Esophagus mucosa (tissue), 1 donor: ENCODE measurements at places on chromosomes 2 and 18.

DNA sequence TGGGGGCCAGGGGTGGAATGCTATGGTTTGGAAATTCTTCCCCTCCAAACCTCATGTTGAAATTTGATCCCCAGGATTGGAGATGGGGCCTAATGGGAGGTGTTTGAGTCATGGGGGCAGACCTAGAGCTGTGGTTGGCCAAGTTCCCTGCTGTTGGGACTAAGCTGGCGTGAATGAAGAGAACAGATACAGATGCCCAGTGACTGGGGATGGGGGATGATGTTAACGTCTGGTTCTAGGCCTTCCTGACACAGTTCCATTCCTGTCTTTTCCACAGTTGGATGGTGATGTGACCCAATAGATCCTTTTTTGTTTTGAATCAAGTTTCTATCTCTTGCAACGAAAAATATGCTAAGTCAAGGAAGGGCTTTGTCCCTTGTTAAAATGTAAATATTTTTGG lies 23.7 kb downstream of the KLHL23 start:
- ATAC-seq, result no peak

DNA sequence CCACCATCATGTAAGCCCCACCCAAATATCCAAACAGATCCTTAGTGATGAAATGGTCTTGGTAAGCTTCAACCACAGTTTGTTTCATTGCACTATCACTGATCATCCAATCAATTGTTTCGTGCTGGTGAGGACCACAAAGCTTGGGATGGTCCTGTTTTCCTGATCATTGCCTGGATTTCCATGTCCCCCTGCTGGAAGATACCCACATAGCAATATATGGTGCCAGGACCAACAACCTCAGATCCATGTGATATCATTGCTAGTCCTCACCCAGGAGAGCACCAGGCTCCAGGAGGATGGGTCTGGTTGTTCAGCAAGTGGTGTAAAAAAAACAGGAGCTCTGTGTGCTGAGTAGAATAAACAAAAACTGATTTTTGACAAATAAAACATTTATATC lies 206.5 kb upstream of the SH3BP4 start:
- no peak for ATAC-seq

GRCh38 chr18:21146016-21146415 lies 34.4 kb upstream of the ROCK1 start:
- no peak for ATAC-seq

DNA sequence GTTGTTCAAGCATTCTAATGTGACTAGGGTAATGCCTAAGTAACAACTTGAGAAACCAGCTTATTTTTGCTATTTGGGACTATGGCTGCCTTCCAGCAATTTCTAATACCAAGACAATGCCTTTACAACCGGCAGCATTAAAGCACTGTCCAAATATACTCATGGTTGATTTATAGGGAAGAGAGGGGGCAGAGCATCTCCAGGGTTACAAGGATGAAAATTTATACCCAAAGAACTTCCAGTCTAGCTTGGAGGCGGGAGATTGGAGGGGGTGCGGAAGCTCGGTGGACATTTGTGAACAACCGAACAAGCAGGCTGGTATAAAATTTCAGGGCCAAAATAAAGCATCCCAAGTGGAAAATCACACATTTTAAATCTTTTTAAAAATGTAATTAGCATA lies 294.9 kb upstream of the STON1 start:
- ATAC-seq, result no peak

- no peak for ATAC-seq
Measured at GRCh38 chr2:228063558-228063957, 117.9 kb downstream of the SPHKAP start.

- ATAC-seq, result peak; percentile 36
Measured at GRCh38 chr2:176129813-176130146, 275 bp downstream of the HOXD8 start.

GRCh38 chr2:84421791-84422190 lies 37.3 kb downstream of the SUCLG1 start:
- ATAC-seq, result no peak

DNA sequence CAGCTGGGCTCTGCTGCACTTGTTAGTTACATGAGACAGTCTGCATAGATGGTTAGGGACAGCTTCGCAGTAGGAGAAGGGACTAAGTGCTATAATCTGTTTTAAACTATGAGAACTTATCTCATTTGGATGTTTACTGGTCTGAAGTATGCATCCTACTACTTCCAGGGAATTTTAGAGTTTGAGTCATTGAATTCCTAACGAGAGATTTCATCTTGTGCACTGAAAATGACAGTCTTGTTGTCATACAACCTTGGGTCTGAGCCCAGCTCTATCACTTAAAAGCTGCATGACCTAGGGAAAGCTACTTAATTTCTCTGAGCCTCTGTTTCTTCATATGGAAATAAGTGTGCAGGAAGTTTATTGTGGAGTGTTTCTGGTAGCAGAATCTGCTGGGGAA lies 78.4 kb downstream of the TRIM43 start:
- ATAC-seq, result no peak

DNA sequence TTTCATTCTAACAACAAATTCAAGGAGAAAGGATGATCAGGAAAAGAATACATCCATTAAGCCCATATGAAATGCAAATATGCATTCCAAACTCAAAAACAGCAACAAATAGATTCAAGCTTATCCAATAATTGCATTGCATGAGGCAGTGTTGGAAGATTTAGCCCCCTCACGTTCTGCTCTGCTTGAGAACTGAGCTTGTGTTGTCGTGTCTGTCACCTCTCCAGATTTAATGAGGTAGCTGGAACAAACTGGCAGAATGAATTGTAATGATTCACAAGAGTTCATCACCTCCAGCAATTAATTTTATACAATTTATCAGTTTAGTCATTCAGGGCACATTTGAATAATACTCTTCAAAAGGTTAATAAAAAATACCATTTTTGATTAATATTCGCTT lies 54.8 kb downstream of the AP1S3 start:
- ATAC-seq, result no peak

- ATAC-seq, result peak; percentile 43
Measured at GRCh38 chr18:57561728-57562423, 24.6 kb downstream of the FECH start.

DNA sequence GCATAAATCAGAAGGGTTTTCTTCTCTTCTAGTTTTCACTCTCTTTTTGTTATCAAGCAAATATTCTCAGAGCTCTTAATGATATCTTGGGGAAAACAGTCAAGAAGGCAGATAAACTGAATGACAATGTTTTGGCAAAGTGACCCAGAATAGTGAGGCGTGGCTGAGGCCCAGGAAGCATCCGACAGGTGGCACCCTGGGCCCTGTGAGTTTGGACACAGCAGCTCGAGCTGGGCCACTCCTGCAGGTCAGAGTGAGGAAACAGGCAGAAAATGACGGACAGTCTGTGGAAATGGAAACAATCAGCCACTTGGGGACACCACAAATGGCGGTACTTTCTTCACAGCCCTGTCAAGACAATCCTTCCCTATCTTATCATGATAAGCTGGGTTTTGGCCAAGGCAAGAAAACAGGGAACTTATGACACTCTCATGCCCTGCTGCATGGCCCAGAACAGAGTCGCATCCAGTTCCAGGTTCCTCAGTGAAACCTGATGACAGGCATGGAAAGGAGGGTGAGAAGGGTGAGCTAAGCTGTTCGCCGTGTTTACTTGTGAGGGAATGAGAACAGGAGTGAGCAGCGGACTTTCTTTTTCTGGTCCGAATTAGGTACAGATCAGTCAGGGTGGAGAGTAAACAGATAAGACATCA lies 32.1 kb downstream of the MRPL44 start:
- no peak for ATAC-seq

GRCh38 chr2:6111781-6112261 lies 419.6 kb downstream of the SOX11 start:
- ATAC-seq, result no peak

DNA sequence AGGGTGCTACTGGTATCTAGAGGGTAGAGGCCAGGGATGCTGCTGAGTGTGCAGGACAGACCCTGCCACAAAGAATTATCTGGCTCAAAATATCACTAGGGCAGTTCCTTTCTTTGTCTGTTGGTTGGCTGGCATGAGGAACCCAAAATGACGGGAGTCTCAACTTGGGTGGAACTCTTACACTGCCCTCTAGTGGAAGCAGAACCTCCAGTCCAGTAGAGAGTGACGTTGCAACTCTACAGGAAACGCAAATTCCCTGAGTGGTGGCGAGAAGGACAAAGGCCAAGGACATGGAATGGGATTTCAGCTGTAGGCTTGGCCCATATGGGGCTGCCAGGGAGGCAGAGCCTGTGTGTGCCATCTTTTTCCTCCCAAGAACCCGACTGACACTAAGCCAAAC lies 47.1 kb downstream of the COPS8 start:
- ATAC-seq, result peak; percentile 27

DNA sequence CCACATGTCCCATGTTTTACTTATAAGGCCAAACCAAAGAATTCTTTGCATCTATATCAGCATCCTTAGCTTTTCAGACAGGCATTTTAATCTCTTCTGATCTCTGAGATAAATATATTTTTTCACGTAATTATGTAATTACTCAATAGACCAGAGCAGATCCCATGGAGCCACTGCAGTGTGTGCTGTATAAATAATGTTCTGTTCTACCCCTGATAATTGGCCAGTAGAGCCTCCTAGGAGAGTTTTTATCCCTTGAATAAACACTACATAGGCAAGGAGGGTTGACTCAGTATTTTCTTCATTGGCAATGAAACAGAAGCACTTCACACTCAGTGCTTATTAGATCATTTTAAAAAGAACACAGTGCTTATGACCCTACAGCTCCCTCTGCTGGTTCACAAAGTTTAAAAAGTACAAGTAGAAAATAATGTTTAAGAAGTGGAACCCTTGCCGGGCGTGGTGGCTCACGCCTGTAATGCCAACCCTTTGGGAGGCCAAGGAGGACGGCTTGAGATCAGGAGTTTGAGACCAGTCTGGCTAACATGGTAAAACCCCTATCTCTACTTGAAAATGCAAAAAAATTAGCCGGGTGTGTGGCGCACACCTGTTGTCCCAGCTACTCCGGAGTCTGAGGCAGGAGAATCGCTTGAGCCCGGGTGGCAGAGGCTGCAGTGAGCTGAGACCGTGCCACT lies 91.9 kb downstream of the PPP1R1C start:
- peak; percentile 88 for ATAC-seq

DNA sequence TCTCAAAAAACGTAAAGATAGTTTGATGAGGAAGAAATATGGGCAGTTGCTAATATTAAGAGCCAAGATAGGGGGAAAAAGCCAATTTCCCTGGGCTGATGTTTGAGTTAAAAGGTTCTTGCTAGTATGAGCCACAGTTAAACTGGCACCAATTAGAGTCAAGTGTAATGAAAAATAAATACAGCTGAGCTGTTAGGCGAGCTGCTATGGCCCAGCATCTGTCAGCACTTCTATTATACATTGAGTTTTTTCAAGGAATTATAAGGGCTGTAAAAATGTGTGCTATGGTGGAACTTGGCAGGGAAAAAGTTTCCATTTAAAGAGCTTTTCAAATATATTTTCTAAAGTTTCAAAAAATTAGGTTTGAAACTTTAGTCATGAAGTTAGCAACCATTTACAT lies 279.6 kb downstream of the CYRIA start:
- ATAC-seq, result no peak

GRCh38 chr2:205752924-205753323 lies 70.6 kb downstream of the NRP2 start:
- ATAC-seq, result no peak

DNA sequence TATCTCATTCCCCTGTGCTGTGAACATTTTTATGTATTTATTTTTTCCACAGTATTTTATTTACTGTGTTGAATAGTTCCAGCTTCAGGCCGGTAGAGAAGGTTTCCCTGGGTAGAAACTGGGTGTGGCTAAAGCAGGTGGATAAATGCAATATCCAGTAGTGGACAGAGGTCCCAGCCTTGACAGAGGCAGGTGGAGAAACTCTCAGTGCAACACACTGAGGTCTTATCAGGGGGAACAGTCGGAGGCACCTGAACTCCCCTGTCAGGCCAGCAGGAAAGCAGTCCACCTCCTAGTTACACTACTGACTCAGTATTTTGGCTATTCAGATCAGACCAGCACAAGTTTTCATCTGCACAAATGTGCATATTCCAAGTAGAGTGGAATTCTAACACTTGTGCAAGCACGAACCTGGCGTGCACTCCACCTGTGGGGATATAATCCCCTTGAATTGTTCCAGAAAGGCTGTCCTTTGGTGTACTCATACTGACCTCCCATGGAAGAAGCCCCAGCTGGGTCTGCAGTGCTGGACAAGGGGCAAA lies 103.3 kb downstream of the GULP1 start:
- ATAC-seq, result no peak

GRCh38 chr18:48542513-48543181 lies 3.8 kb downstream of the CTIF start:
- peak; percentile 71 for ATAC-seq

DNA sequence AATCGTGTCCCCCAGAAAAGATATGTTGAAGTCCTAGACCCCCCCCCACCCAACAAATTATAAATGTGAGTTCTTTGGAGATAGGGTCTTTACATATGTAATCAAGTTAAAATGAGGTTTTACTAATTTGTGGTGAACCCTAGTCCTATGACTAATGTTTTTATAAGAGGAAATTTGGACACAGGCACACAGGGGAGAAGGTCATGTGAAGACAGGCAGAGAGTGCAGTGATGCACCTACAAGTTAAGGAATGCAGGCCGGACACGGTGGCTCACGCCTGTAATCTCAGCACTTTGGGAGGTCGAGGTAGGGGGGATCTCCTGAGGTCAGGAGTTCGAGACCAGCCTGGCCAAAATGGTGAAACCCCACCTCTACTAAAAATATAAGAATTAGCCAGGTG lies 5.8 kb upstream of the PMAIP1 start:
- no peak for ATAC-seq

GRCh38 chr2:204950695-204951346 lies 405.5 kb downstream of the PARD3B start:
- ATAC-seq, result no peak

GRCh38 chr2:96783388-96783787 lies 22.7 kb downstream of the CNNM4 start:
- no peak for ATAC-seq

DNA sequence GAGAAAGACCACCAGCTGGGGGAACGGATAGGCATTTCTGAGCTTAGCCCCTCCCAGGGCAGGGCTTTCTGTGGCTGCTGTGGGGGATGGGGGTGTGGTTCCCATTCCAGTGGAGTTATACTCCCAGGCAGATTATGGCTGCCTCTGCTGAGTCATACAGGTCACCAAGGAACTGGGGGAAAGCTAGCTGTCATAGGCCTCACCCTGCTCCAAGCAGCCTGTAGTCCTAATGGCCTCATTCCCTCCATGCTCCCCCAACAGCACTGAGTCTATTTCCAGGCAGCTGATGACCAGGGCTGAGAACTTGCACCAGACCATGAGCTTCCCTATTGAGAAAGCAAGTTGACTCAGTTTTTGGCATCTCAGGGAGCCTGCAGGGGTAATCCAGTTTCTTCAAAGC lies 87.1 kb downstream of the GPR39 start:
- ATAC-seq, result no peak

DNA sequence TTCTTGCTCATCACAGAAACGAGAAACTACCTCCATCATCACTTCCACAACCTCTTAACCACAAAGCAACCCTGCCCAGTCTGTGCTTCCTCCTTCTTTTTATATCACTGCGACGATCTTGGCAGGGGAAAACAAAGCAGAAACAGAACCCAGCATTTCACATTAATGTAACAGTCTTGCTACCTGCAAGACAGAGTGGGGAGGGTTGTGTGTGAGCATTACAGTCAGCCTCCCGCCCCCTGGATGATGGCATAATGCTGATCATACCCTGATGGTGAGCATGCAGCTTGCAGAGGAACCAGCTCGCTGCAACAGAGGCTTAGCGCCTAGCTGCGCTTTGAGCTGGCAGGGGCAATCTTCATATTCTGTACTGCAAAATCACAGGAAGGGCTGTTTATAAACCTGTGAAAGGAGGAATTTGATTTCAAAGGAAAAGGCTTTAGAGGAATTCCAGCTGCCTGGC lies 376.1 kb downstream of the IRS1 start:
- no peak for ATAC-seq

GRCh38 chr2:229652796-229653195 lies 61.6 kb downstream of the DNER start:
- ATAC-seq, result no peak
